ENCODE measurements at places on chromosomes 5 and 9.

DNA sequence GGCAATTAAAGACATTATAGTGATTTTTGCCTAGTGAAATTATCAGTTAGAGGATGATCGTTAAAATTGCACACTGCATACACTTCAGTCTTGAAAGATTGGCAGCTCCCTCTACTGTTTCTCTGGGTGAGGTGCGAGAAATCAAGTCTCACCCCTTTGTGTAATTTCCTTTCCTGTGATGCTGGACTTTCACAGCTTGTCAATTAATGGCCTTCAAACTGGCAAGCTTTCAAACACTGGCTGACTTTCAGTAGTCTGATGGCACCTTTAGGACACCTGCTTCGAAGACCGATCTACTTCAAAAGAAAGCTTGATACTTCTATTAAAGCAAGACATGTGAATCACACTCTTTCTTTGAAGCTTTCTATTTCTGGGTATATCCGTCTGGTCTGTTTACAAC lies 706.7 kb upstream of the PTPRD start:
- DNase-seq: no peak

DNA sequence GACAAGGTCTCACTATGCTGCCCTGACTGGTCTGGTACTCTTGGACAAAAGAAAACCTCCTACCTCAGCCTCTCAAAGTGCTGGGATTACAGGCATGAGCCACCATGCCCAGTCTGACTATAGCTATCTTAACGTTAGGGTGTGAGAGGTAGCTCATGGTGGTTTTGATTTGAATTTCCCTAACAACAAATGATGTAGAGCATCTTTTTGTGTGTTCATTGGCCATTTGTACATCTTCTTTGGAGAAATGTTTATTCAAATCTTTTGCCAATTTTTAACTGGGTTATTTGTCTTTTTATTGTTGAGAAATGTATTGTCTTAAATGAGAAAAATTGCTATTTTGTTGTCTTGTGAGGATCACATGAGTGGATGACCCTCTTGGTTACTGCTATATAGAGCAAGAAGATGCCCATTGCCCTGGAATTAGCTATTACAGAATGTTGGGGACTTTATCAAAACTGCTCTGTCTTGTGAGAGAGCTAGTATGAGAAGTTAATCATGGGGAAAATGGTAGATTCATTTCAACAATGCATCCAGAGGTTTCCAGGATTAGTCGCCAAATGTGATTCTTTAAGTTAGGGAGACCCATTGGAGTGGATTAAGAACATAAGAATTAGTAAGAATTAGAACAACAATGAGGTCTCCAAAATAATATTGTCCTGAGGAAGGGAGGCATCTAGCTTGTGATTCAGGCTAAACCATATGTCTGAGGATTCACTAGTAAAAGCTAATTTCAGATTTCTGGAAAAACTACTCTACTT lies 124.3 kb upstream of the MOCS2 start:
- DNase-seq: no peak

- DNase-seq: no peak
These were observed 19.6 kb downstream of the TNC start for GRCh38 chr9:115098226-115098965.

- no peak for DNase-seq
These were observed 10.4 kb upstream of the SH3TC2 start for GRCh38 chr5:149073213-149073612.

- DNase-seq: no peak
These were observed 182.7 kb downstream of the SMC2 start for GRCh38 chr9:104276709-104277245.

- no peak for DNase-seq
These were observed 17.0 kb downstream of the NIPSNAP3B start for GRCh38 chr9:104780796-104781395.

All from activated T-helper 1 cell treated with anti-CD3 and anti-CD28 coated beads, Interleukin-2, amount 50 U/mL, for 16 hours (primary cell).